Mucosa of descending colon (tissue), 3 donors: ENCODE measurements at places on chromosomes 4 and X.
A peak's percentile ranks its signal among the peaks of the same experiment; 100 is the strongest.

DNA sequence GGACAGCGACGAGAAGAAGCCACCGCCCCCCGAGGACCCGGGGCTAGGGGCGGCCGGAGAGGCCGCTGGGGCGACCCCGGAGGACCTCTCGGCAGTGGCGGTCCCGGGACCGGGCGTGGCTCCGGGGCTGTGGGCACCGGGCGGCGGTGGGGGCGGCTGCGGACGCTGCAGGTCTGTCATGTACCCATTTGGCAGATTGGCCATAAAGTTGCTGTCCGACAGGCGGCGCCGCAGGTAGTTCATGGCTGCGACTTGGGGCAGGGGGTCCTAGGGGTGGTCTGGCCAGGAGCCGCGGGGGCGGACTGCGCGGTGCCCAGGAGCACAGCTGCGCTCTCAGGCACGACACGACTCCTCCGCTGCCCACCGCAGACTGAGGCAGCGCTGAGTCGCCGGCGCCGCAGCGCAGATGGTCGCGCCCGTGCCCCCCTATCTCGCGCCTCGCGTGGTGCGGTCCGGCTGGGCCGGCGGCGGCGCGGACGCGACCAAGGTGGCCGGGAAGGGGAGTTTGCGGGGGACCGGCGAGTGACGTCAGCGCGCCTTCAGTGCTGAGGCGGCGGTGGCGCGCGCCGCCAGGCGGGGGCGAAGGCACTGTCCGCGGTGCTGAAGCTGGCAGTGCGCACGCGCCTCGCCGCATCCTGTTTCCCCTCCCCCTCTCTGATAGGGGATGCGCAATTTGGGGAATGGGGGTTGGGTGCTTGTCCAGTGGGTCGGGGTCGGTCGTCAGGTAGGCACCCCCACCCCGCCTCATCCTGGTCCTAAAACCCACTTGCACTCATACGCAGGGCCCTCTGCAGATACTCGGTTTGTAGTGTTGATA is at the start of gene SYN1:
SYN1 (minus strand) TSS at position 372 of the 817 bp plus-strand sequence; CDS start at position 243, 129 bp downstream.
- peak; percentile 70 for DNase-seq

DNA sequence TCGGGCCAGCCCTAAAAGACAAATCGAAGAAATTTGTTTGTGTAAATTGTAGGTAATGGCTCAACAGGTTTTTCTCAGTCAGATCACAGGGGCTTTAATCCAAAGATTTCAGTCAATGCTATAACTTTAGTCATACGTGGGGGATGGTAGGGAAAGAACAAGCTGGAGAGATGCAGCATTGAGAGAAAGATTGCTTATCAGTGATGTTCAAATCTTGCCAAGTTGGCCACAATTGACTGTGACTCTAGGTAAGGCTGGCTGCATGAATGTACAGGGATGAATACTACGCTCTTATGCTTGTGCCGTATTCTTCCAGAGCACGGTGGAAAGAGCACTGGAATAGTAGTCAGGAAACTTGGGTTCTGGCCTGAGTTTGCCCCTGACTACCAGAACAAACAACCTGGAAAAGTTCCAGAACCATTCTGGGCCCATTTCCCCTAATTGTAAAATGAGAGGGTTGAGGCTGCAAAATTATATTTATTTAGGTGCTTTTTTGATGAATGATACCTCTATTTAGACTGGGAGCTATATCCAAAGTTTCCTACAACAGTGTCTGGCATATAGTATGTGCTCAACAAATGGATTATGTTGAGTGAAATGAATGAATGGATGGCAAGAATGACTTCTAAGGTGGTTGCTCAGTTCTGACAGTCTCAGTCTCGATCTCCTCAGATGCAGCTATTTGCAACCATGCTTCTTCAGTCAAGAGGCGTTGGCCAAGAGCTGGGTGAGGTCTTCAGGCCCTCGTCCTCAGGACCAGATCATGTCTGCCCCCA is 44.4 kb downstream of the TSC22D3 start:
- no peak for DNase-seq

GRCh38 chrX:101417190-101417589 is 9.2 kb downstream of the HNRNPH2 start:
- no peak for DNase-seq

DNA sequence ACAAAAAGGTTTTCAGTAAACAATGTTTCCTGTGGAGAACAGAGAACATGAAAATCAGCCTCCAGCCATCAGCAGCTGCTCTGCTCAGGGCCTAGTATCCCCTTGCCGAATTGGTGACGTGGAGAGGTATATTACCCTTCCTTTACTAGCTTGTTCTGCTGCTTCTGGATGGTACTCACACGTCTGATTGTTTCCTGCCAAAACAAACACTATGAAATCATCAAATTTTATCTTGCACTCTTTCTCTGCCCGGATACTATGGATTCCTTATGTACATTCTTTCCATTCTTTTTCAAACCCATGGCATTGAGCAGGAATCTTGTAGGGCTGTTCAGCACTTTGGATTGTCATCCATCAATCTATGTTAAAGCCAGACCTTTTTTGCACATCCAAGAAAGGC is 18.8 kb upstream of the METAP1 start:
- no peak for DNase-seq

GRCh38 chrX:120305531-120306141 is 5.6 kb downstream of the TMEM255A start:
- DNase-seq = no peak

DNA sequence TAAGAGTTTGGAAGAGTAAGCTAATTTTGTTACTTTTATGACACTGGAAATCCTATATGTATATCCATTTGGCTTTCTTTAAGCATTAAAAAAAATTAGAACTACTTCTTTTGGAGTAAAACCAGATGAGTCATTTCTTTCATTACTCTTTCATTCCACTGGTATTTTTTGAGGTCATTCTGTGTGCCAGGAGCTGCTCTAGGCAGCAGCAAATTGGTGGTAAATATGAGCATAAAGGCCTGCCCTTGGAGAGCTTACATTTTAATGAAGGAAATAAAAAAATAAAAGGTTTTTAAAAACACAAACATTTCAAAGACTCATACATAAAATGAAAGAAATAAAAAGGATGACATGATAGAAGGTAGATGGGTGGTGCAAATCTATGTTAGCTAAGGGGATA is 37.4 kb downstream of the MID1 start:
- DNase-seq = no peak

GRCh38 chr4:147518086-147518485 is 37.2 kb downstream of the EDNRA start:
- no peak for DNase-seq

DNA sequence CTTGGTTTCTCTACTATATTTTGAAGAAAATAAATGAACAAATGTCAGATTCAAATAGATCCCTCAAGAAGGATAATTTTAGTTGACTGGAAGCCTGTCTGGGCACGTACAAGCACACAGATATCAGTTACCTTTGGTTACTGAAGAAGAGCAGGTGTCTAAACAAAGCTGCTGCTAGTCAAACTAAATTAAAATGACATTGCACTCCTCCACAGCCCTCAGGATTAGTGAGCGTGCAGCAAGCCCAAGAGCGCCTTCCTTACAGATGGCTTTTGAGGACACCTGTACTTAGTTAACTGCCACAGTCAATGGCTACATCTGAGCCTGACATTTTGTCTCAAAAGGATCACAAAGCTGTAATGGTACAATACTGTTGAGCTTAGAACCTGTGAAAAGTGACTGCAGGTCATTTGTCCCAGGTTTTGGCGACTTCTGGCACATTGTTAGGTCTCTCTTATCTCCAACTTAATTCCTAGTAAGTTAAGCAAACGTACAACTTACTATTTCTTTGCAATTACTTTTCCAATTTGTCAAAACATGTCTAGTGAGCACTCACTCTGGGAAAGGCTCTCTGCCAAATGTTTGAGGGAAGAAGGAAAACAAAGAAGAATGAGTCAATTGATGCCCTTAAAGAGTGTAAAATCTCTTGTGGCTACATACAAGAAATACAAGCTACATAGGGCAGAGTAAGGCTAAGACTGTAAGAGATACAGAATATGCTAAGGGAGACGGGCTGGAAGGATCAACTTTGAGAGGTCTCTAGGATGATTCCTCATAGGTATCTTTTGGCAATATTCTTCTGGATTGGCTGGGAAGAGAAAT is 25.6 kb upstream of the DAPP1 start:
- no peak for DNase-seq

- no peak for DNase-seq
Observed at GRCh38 chrX:154779261-154779660, 16.6 kb downstream of the DKC1 start.

- no peak for DNase-seq
Observed at GRCh38 chr4:118760092-118760491, 74.9 kb downstream of the METTL14 start.

- no peak for DNase-seq
Observed at GRCh38 chr4:76155979-76156378, 7.8 kb upstream of the NUP54 start.

GRCh38 chr4:169615467-169616106 is 3.2 kb upstream of the NEK1 start:
- no peak for DNase-seq

DNA sequence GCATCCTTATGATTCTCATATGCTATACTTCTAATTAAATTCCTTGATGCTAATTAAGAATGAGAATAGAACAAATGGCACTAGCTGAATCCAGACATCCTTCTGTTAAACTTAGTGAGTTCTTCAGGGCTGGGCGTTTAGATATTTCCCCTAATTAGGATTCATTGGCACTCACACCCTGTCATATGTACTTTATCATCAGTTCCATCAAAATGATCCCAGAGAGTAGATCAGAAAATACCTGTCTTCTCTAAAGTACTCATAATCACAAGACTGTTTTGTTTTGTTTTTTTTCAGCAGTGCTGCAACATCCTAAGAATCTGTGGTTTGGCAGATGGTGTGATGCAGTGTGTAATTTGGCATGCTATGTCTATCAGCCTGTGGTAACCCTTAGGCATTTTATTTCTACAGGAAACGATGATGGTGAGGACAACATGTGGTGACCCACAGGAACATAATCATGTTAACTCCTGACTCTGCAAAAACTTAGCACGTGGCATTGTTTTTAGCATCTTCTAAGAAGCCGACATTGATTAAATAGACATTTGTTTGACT is 2528.4 kb downstream of the ARAP2 start:
- DNase-seq = no peak

GRCh38 chr4:36241771-36242170 is 2.5 kb downstream of the ARAP2 start:
- no peak for DNase-seq

DNA sequence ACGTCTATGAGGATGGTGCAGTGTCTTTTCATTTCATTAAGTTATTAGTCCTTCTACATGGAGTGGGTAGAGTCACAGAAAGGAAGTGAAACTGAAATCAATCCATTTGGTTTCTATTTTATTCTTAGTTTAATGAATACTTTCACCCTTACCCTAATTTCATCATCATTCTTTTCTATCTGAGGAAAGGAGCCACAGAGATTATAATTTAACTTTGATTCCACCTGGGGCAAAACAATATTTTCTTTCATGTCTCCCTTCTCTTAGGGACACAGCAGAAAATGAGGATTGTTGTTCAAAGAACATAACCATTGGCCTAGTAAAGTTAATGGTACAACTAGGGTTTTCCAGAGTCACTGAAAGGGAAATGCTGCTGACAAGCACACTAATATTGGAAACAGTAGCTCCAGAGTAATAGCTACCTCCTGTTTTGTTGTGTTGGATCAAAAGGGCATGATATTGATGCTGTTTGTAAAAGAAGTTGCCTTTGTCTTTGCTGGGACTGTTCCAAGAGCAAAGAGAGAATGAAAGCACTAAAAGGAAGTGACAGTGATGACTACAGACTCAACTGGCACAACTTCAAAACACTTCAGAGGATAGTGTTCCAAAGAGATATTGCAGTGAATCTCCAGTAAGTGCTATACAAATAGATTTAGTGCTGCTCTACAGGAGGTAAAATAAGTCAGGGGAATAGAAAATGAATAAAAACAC is 247.1 kb upstream of the PITX2 start:
- no peak for DNase-seq
